ENCODE measurements at places on chromosomes 4 and X. TPM values are rescaled to one million over a fixed set of nuclear protein-coding genes. Genes with fewer than 3 reads are reported as not detected.

Gene HERC5
- 6.8 TPM for total RNA-seq

Gene GPC4
- 8.2 TPM for total RNA-seq

Gene SEL1L3
- 27.5 TPM for total RNA-seq

Gene SH3D19
- total RNA-seq = 62.1 TPM

Gene SPOCK3
- 139 TPM for total RNA-seq

Gene MFAP3L
- total RNA-seq = 18.2 TPM

Gene SLC39A8
- total RNA-seq = 21.2 TPM

Gene GLA
- total RNA-seq = 32.7 TPM

Gene F8
- total RNA-seq = 8.0 TPM

Gene SMIM31
- not detected for total RNA-seq

Gene FDCSP
- total RNA-seq = not detected

Gene MAGEA4
- not detected for total RNA-seq

Gene AFF2
- 49.8 TPM for total RNA-seq

Gene CSN1S1
- not detected for total RNA-seq

Gene BTC
- total RNA-seq = 1.4 TPM

Gene DNAAF6
- total RNA-seq = 1.8 TPM

Gene TET2
- total RNA-seq = 27.5 TPM

Gene CORIN
- total RNA-seq = 1.4 TPM

Gene HTT
- 41.3 TPM for total RNA-seq

Gene ERVMER34-1
- 0.79 TPM for total RNA-seq

Gene GBA3
- 0.55 TPM for total RNA-seq

Gene CACNA1F
- total RNA-seq = 0.11 TPM

Gene ADH7
- total RNA-seq = not detected

Gene PLXNB3
- 21.7 TPM for total RNA-seq

Gene GPR34
- total RNA-seq = 16.1 TPM
